Activated naive CD8-positive, alpha-beta T cell treated with anti-CD3 and anti-CD28 coated beads for 36 hours (primary cell): ENCODE measurements at places on chromosomes 3 and 15.
A peak's percentile ranks its signal among the peaks of the same experiment; 100 is the strongest.

- H3K4me3 ChIP-seq: no peak overlapping the region
- H3K36me3 ChIP-seq: no peaks in the 10 kb centered on the region
- no peaks in the 10 kb centered on the region for H3K4me1 ChIP-seq
- no peak for DNase-seq
These were observed 31.9 kb upstream of the STRIT1 start for GRCh38 chr3:155325263-155325835.

DNA sequence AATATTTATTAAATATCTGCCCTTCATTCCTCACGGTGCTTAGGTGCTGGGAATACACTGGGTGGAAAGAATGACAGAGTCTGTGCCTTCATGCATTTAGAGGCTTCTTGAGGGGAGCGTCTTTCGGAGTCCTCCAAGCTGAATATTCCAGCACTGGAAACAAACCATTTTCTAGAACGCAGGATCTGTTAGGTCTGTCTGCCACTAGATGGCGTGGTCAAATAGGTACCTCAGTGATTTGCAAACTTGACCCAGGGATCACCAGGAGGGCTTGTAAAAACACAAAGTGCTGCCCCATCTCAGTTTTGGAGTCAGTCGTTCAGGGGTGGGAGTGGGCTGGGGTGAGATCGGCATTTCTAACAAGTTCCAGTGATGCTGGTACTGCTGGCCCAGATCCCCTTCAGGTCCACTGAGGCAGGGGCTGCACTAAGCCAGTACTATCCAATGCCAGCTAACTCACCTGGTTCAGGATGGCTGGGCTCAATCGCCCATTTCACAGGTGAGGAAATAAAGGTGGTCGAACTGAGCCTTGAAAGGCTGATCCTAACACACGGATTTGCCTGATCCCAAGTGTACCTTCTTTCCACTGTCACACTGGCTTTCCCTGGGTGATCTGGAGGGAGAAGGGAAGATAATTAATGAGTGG lies 14.8 kb downstream of the ARNT2 start:
- H3K36me3 ChIP-seq: no peaks in the 10 kb centered on the region
- H3K4me1 ChIP-seq: no peaks in the 10 kb centered on the region
- DNase-seq: no peak
- H3K27me3 ChIP-seq: peaks cover 40% of the 10 kb centered on the region
- H3K4me3 ChIP-seq: no peak overlapping the region

DNA sequence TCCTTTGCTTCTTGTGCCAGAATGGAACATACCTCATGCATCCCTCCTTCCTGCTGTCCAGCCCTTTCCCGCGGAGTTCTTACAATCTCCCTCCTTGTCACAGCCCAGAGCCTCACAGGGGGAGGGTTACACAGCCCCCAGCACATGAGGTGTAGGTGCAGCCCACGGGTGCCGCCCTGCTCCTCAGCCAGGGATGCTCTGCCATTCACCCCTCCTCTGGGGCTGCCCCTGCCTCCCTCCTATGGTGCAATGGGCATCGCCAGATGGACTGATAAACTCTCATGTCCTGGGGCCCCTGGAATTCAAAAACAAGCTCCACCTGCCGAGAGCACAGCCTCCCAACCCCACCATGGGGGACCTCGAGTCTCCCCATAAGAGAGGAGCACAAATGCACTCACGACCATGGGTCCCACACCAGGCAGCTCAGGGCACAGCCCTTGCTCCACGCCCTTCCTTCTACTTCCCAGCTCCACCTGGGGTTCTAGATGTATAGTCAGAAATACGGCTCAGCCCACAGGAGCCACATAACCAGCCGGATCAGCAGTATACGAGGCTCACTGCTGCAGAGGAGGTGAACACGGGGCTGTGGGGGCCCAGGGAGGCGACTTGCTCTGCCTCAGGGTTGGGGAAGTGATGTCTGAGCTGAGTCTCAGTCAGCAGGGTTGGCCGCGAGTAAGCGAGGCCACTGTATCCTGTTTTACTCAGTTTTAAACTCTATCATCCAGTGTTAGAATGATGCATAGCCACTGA lies 269.7 kb upstream of the LYSMD4 start:
- no peaks in the 10 kb centered on the region for H3K4me1 ChIP-seq
- no peaks in the 10 kb centered on the region for H3K36me3 ChIP-seq
- H3K4me3 ChIP-seq: no peak overlapping the region
- DNase-seq: no peak
- no peak overlapping the region for H3K27ac ChIP-seq

GRCh38 chr15:99983886-99984286 lies 250.6 kb upstream of the LYSMD4 start:
- H3K4me3 ChIP-seq: no peak overlapping the region
- peaks cover 5% of the 10 kb centered on the region for H3K36me3 ChIP-seq
- no peaks in the 10 kb centered on the region for H3K27me3 ChIP-seq
- H3K4me1 ChIP-seq: peaks cover 5% of the 10 kb centered on the region
- no peak for DNase-seq
- no peak overlapping the region for H3K27ac ChIP-seq

DNA sequence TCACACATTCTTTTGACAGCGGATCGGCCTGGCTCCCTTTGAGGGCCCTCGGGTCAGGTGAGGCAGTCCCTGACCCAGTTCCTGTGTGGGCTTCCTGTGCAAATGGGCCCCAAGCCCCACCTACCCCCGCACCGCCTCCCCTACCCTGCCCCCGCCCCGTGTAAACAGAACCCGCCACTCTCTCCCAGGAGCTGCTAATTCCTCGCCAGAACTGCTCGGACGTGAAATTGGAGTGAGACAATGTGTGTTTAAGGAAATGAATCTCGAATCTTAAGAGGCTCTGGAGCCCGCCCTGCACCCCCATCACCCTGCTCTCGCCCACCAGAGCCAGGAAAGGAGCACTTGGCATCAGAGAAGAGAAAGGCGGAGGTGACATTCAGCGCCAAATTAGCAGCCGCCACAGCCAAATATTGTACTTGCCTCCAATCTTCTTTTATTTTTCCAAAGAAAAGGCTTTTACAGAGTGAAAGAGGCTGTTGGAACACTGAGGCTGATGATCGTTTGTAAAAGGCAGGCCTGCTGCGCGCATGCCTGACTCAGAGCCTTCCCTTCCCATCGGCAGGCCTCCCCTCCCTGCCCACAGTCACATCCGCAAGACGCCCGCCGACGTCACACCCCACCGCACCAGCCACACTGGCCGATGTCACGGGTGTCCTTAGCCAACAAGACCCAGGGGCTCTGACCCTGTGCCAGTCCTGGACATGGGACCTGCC lies 53.1 kb downstream of the CACNA2D2 start:
- H3K27me3 ChIP-seq: no peaks in the 10 kb centered on the region
- peak overlapping the region; percentile 86 for H3K4me3 ChIP-seq

DNA sequence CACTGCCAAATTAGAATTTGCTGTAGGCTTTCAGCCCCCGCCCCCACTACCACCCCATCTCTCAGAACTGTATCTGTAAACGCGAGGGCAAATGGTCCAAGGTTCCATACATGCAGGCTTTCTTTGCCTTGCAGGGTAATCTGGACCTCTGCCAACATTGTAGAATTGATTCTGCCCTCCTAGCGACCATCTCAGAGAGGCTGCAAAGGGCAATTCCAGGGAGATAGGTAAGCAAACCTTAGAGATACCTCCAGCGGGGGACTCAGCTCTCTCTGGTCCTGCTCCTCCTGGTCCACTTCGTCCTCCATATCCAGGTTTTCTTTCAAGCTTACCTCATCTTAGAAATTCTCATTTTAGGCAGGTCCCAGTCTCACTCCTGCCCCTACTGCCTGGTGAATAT lies 64.4 kb downstream of the SLMAP start:
- H3K27me3 ChIP-seq: no peaks in the 10 kb centered on the region
- no peak overlapping the region for H3K4me3 ChIP-seq
- DNase-seq: no peak
- no peak overlapping the region for H3K27ac ChIP-seq
- H3K36me3 ChIP-seq: peaks cover 6% of the 10 kb centered on the region
- H3K4me1 ChIP-seq: peaks cover 35% of the 10 kb centered on the region

- no peaks in the 10 kb centered on the region for H3K36me3 ChIP-seq
- no peaks in the 10 kb centered on the region for H3K27me3 ChIP-seq
- no peak overlapping the region for H3K4me3 ChIP-seq
- peaks cover 5% of the 10 kb centered on the region for H3K4me1 ChIP-seq
- DNase-seq: no peak
- H3K27ac ChIP-seq: no peak overlapping the region
These were observed 16.0 kb upstream of the MINDY4B start for GRCh38 chr3:150921209-150921608.

DNA sequence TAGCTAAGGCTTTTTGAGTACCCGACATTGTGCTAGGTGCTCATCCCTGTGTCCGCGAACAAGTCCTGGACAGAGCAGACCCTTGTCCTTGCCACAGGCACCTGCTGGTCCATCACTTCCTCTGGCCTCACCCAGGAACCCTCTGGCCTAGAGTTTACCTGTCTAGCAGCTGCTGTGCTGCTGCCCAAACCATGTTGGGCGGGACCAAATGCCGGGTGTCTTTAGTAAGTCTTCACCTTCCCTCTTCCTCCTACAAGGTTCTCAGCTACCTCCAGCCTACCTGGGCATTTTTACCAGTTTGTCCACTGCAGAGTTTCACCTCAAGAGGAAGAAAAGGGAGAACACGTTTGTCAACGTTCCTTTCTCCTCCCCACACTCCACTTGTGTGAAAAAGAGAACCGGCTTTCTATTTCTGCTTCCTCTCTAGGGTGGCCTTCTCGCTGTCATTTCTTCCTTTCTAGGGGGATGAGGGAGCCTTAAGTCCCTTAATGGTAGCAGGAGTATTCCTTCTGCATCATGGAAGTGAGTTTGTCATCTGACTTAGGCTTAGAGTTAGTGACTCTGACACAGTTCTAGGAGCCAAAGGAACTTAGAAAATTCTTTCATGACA lies 80.4 kb upstream of the GCNT3 start:
- H3K4me3 ChIP-seq: no peak overlapping the region
- H3K27ac ChIP-seq: no peak overlapping the region
- H3K4me1 ChIP-seq: peaks cover 7% of the 10 kb centered on the region
- no peaks in the 10 kb centered on the region for H3K36me3 ChIP-seq
- DNase-seq: no peak
